ENCODE measurements at places on chromosomes 6 and 20.

- DNase-seq, result no peak
Observed at GRCh38 chr6:163608204-163608644, 193.7 kb downstream of the QKI start.

DNA sequence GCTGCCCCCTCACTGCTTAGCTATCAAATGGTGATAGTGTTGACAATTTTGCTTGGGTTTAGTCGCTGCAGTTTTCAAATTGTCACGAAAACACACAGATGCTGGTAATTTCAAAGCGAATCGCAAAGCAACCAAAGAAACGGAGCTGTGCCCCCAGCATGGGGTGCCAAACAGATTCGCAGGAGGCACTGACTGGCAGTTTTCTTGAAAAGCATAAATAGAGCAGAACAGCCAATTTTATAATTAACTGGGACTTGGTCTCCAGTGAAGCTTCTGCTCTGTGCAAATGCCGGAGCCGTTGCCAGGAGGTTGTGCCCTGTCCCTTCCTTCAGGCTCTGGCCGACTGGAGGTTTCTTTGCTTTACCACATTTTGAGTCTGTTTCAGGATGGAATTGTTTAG is 18.8 kb downstream of the ARHGAP40 start:
- DNase-seq, result no peak

DNA sequence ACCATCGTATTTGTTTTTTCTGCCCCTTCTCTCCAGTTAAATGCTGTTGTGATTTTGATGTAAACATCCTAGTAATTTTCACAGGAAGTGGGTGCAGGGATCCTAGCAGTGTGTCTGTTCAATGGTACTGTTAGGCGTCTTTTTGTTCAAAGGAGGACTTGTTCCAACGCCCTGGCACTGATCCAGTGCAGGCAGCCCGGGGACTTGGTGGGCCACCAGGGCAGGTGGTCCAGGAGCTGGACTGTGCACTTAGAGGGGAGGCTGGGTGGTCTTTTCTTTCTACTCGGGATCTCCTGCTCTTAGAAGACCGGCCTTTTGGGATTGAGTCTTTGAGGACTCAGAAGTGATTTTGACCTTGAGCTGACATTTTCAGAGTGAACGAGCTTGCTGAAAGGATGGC is 41.1 kb upstream of the NKX2-2 start:
- no peak for DNase-seq

DNA sequence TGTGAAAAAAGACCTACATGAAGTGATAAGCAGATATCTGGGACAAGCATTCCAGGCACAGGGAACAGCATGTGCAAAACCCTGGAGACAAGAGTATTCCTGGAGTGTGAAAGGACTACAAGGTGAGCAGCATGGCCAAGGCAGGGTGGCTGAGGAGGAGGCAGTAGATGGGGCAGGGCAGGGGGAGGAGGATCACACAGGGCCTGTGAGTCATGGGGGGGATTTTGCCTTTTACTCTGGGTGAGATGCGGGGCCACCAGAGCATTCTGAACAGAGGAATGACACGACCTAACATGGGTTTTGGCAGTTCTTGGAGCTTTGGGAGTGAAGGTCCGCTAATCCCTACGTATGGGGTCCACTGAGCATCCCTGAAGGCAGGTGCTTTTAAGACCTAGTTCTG is 69.8 kb upstream of the CCN6 start:
- DNase-seq, result no peak

GRCh38 chr20:19440660-19441527 is 228.5 kb downstream of the SLC24A3 start:
- DNase-seq, result no peak

DNA sequence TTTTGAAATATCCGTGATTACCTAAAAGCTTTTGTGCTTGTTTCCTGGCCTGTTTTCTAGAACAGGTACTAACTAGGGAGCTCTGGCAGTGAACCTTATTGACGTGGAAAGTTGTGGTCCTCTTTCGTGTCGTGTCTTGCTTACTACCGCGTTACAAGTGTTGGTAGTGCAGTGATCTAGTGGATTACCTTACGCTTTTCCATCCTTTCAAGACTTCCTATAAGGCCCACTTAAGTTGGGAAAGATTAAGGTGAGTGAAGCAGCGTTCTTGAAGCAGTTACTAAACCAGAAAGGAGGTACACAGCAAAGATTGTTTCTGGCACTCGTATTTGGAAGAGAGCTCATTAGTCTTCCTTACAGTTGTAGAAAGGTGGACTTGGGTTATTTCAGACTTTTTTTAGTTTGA is 1.9 kb downstream of the PNRC1 start:
- DNase-seq, result no peak

- DNase-seq, result peak; percentile 20
Observed at GRCh38 chr6:155171109-155171746, 92.6 kb upstream of the CLDN20 start.

DNA sequence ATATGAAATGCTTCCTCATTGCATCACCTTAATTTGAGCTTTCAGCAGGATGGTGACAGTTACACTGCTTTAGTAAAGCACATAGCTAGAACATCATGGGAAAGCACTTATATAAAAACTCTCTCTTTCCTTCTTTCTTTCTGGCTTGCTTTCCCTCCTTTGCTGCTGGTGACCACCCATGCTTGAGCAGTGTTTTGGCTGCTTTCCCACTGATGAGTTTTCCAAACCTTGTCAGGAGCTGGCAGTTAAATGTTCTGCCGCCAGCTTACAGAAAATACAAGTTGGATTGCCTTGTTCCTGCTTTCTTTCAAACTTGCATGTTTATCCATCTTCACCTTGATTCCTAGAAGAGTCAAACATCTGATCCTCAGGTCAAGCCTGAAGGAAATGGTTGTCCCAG is 323.9 kb downstream of the FOXA2 start:
- no peak for DNase-seq

GRCh38 chr6:47180633-47181032 is 129.1 kb downstream of the TNFRSF21 start:
- DNase-seq, result no peak

GRCh38 chr6:161489626-161490306 is 215.9 kb upstream of the AGPAT4 start:
- no peak for DNase-seq

- no peak for DNase-seq
Observed at GRCh38 chr20:33522256-33522820, 32.4 kb downstream of the CBFA2T2 start.

DNA sequence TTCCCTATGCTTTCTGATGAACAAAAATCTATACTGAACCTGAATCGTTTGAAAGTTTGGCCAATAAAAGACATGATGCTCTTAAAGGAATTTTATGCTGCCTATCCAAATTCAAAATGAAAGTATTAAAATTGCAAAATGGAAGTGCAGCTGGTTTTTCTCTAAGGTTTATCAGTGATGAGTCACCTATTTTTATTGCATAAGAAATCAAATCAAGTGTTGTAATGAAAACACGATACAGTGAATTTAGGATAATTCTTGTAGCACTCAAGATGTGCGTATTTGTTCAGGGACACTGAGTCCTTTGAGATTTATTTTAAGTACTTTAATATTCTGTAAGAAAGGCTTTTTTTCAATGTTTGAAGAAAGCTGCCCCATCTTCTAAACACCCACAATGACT is 409.5 kb downstream of the ADGRB3 start:
- no peak for DNase-seq

DNA sequence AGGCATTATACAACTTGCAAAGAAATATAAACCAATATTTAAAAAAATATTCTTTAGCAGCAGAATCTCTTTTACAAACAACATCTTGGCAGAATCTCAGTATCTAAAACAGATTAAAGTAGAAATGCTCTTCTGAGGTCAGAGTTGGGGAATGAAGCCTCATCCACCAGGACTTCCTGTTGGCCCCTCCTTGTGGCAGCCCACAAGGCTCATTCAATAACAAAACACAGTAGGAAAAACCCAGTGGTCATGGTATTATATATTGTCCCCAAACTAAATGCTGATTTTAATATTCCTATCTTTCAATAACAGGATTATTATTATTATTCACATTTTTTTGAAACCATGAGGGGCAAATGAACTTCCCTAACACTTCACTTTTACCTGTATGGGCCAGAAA is 368.6 kb downstream of the BTBD9 start:
- no peak for DNase-seq

DNA sequence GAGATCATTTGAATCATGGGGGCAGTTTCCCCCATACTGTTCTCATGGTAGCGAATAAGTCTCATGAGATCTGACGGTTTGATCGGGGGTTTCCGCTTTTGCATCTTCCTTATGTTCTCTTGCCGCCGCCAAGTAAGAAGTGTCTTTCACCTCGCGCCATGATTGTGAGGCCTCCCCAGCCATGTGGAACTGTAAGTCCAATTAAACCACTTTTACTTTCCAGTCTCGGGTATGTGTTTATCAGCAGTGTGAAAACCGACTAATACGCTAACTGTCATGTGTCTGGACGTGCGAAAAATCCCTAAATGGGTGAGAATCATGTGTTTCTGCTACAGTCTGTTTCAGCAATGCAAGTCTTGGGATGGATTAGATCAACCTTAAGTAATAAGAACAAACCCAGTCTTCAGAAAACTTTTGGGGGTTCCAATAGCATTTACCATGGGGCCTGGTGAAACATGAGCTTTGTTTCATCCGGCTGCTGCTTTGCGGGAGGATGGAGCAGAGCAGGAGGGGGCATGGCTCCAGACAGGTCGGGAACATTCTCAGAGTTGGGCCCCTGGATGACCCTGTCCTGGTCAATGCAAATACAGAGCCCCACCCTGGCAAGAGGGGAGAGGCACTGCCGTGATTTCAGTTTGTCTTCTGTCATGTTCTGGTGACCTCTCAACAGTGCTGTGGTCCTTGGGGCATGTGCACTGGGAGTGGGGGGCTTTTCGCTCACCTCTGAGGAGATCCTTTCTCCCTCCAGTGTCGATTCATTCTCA is 41.5 kb downstream of the CTCFL start:
- DNase-seq, result no peak

- DNase-seq, result no peak
Observed at GRCh38 chr6:132199343-132199742, 201.9 kb downstream of the MOXD1 start.

- no peak for DNase-seq
Observed at GRCh38 chr6:1575210-1576041, 34.3 kb upstream of the FOXC1 start.

- no peak for DNase-seq
Observed at GRCh38 chr20:56657879-56658278, 28.8 kb downstream of the TFAP2C start.

DNA sequence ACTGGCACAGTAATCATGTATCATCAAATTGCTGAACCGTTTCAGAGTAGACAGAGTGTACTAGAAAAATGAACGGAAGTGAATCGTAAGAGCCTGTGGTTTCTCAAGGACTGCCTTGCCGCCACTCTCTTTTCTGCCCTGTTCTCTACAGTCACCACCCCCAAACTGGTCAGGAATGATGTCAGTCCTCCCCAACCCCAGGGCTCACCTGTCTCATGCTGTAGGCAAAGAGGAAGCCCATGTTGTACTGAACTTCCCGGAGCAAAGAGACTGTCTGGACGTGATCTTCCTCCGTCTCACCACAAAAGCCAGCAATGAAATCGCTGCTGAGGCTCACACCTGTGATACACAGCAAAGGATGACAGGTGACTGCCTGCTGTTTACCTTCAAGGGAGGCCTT is 31.0 kb downstream of the CDK5RAP1 start:
- DNase-seq, result peak; percentile 80

GRCh38 chr6:11211254-11211653 is 21.2 kb downstream of the NEDD9 start:
- DNase-seq, result no peak

- no peak for DNase-seq
Observed at GRCh38 chr6:21592953-21593352, 598 bp upstream of the SOX4 start.

DNA sequence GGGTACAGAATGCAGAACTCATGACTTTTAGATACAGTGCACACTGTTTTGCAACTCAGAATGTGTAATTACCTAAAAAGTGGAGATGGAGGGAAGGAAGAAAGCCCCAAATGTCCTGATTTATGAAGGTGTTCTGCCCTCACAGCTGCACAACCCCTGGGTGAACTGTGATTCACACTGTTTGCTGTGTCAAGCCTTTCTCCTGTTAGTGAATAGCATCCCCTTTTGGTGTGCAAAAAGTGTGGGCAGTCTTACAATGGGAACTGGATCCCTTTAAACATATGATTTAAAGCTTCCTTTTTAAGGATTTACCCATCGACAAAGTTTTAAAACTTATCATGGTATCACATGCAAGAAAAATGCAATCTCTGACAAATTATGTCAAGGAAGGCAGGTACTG is 633.4 kb upstream of the EPHA7 start:
- DNase-seq, result no peak

GRCh38 chr6:22078802-22079545 is 217.9 kb downstream of the PRL start:
- no peak for DNase-seq

DNA sequence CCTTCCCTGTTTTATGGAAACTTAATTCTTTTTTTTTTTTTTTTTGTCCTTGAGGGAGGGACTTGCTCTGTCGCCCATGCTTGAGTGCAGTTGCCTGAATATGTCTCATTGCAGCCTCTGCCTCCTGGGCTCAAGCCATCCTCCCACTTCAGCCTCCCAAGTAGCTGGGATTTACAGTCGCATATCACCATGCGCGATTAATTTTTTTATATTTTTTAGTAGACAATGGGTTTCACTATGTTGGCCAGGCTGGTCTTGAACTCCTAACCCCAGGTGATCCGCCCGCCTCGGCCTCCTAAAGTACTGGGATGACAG is 654 bp downstream of the TMEM14C start:
- DNase-seq, result no peak

DNA sequence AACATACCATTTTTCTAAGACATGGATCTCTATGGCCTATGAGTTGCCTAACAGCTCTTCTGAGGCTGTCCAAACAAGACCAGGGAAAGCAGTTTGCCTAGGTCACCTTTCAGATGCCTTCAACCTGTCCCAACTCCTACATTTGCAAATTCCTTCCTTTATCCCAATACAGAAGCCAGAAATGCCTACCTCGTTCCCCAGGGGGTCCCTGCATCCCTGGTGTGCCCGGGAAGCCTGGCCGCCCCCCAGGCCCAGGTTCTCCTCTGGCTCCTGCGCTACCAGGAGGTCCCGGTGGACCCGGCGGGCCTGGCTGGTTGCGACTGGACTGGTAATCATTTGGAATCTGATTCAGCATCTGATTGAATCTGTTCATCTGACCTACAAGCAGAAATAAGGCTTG is 115.9 kb downstream of the COL12A1 start:
- no peak for DNase-seq

GRCh38 chr20:57384486-57384885 is 6.7 kb upstream of the RBM38 start:
- DNase-seq, result no peak

GRCh38 chr6:72624557-72625160 is 2.8 kb downstream of the KCNQ5 start:
- DNase-seq, result no peak

GRCh38 chr6:52050051-52050405 is 37.4 kb downstream of the PKHD1 start:
- DNase-seq, result no peak

DNA sequence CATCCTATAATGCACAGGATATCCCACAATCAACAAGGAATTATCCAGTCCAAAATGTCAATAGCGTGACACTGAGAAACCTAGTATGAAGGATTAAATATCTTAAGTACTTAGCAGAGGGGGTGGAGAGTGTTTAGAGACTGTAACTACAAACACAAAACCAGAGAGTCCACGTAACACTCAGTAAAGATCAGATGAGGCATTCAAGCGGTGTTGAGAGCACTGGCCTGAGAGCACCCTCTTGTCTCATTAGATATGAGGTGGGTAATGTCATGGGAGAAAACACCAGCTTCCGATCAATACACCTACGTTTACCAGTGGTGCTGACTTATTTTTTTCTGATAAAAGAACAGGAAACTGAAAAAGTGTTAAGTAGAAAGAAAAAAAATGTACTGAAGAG is 2.3 kb downstream of the FAM184A start:
- DNase-seq, result no peak

GRCh38 chr20:49874696-49875095 is 40.6 kb downstream of the SPATA2 start:
- no peak for DNase-seq

All from DMS79 (cell line).